GM23338 (cell line): ENCODE measurements at places on chromosomes 16 and 17.

GRCh38 chr16:27841061-27841801, 222.3 kb downstream of the GSG1L start:
- H3K4me3 ChIP-seq, result no peak overlapping the region
- no peaks in the 10 kb centered on the region for H3K36me3 ChIP-seq
- H3K27ac ChIP-seq, result no peak overlapping the region
- H3K4me1 ChIP-seq, result no peaks in the 10 kb centered on the region
- no peak for DNase-seq

GRCh38 chr16:53111078-53111791, 56.4 kb downstream of the CHD9 start:
- no peak for DNase-seq
- H3K36me3 ChIP-seq, result no peaks in the 10 kb centered on the region
- H3K27ac ChIP-seq, result no peak overlapping the region
- H3K4me3 ChIP-seq, result no peak overlapping the region
- H3K4me1 ChIP-seq, result no peaks in the 10 kb centered on the region
- no peaks in the 10 kb centered on the region for H3K27me3 ChIP-seq

GRCh38 chr17:78785011-78785662, 3.1 kb upstream of the CYTH1 start:
- no peak for DNase-seq
- H3K27ac ChIP-seq, result no peak overlapping the region; the same call in 1 of the 2 replicates
- no peak overlapping the region for H3K4me3 ChIP-seq
- H3K36me3 ChIP-seq, result no peaks in the 10 kb centered on the region
- peaks cover 9% of the 10 kb centered on the region for H3K4me1 ChIP-seq
- peaks cover 6% of the 10 kb centered on the region for H3K27me3 ChIP-seq

GRCh38 chr16:72946474-72947194, 101.3 kb downstream of the ZFHX3 start:
- H3K27me3 ChIP-seq, result no peaks in the 10 kb centered on the region
- H3K27ac ChIP-seq, result no peak overlapping the region
- no peaks in the 10 kb centered on the region for H3K36me3 ChIP-seq

GRCh38 chr17:50642071-50642721, 7.5 kb downstream of the ABCC3 start:
- H3K4me1 ChIP-seq, result peaks cover 13% of the 10 kb centered on the region; the same call in 1 of the 2 replicates
- no peak for DNase-seq
- H3K36me3 ChIP-seq, result no peaks in the 10 kb centered on the region
- H3K27me3 ChIP-seq, result peaks cover 4% of the 10 kb centered on the region
- no peak overlapping the region for H3K27ac ChIP-seq
